Renal cortical epithelial cell (primary cell): ENCODE measurements at places on chromosomes 2 and 18. TPM values are rescaled to one million over a fixed set of nuclear protein-coding genes. Genes with fewer than 3 reads are reported as not detected.

DNA sequence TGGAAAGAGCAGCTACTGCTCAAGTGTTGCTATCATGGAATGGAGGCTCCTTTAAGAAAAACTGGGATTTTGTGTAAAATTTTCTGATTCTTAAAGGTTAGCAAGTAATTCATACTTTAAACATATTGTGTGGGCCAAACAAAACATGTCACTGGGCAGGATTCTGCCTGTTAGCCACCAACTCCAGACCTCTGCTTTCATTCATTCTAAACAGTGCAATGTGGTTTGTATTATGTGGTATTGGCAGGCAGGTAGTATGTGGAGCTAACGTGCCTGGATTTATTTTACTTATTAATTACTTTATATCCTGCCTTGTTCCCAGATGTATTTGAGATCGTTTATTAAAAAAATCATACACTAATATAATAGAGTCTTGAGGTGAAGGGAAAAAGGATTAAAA, 1521.3 kb upstream of the ACVR2A start:
- DNase-seq, result no peak

DNA sequence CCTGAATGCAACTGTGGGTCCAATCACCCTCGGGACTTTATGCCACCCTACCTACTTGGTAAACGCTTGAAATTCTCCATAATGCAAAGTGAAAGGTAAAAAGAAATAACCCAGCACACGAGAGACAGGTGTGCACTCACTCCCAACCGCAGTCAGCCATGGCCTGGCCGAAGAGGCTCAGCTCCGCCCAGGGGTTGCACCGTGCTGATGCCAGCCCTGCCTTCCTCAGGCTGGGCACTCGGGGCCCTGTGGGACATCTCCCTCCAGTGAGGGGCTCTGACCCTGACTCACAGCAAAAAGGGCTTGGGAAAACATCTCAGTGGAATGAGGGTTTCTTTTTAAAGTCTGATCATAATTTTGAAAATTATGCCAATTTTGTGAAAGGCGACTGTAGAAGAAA, 13.3 kb downstream of the SLC66A2 start:
- no peak for DNase-seq

- DNase-seq, result peak; percentile 47
Measured at GRCh38 chr2:38097988-38098385, 22.0 kb upstream of the CYP1B1 start.

GRCh38 chr2:60353863-60354262, 199.6 kb downstream of the BCL11A start:
- no peak for DNase-seq

GRCh38 chr18:2032036-2032435, 539.3 kb downstream of the METTL4 start:
- DNase-seq, result no peak

DNA sequence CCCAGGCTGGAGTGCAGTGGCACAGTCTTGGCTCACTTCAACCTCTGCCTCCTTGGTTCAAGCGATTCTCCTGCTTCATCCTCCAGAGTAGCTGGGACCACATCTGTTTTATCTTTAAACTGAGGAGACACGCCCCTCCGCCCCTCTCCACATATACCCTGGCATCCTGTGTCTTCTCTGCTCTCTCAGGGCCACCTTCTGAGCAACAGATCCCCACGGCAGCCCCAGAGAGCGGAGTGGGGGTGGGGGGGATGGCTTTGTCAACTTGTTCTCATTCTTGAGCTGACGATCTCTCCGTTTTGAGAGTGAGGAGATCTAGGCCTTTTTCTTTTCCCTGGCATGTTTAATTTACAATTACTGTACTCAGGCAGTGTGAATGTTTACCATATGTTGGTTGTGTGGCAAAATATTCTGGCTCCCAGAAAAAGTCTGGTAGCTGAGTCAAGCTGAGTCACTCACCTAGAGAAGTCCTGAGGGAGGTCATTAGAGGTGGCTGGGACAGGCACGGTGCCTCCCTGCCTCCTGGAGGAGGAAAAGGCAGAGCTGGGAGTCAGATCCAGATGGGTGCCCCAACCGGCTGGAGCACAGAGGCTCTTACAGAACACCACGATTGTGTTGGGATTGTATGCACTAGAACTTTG, 19.5 kb upstream of the ID2 start:
- DNase-seq, result peak; percentile 92

DNA sequence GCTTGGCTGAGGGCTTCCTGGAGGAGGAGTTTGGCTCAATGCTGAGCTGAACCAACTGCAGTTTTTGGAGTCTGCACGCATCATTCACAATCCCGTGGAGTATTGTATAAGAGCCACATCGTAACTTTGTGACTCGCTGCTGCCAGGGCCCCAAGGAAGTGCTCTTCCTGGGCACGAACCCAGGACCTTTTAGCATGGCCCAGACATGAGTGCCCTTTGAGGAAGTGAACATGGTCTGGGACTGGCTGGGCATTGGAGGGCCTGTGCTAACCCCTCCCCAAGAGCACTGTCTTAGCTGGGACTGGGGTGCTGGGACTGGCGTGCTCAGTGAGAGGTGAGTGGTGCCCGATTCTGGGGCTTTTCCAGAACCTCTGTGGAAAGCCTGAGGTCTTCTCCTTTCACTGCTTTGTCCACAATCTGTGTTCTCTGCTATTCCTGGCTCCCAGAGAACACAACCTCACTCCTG, 88.6 kb downstream of the LIPG start:
- no peak for DNase-seq

DNA sequence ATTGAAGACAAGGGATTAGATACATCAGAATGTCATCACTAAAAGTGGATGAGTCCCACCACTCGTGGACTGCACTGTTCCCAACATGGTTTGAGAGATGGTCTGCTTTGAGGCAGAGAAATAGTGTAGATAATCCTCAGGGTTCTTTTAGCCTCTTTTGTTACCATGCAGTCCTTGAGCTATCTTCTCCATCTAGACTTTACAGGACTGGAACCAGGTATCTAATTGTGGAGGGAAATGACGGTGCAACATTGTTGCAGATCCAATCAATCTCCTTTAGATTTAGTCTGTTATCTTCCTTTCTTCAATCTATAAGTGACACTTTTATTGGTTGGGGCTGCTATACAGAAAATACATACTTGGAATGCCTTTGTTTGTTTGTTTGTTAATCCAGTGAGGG, 183.8 kb upstream of the CWC22 start:
- no peak for DNase-seq

GRCh38 chr2:182173944-182174622, 188.4 kb downstream of the PPP1R1C start:
- DNase-seq, result no peak

DNA sequence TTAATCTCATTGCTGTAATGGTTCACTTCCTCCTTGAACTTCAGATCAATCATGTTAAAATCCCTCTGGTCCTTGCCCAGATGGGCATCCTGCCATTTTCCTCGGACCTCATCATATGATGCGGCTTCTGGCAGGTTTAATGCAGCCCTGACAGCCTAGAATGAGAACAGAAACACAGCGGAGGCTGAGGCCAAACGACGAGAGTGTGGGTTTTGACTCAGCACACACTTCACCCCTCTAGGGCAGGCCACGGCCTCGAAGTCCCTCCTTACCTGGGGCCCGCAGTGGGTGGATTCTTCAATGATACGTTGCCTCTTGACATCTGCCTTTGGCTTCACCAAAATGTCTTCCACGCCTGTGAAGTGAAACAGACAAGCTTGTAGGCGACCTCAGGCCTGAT, 56.8 kb downstream of the POLR1A start:
- peak; percentile 30 for DNase-seq

DNA sequence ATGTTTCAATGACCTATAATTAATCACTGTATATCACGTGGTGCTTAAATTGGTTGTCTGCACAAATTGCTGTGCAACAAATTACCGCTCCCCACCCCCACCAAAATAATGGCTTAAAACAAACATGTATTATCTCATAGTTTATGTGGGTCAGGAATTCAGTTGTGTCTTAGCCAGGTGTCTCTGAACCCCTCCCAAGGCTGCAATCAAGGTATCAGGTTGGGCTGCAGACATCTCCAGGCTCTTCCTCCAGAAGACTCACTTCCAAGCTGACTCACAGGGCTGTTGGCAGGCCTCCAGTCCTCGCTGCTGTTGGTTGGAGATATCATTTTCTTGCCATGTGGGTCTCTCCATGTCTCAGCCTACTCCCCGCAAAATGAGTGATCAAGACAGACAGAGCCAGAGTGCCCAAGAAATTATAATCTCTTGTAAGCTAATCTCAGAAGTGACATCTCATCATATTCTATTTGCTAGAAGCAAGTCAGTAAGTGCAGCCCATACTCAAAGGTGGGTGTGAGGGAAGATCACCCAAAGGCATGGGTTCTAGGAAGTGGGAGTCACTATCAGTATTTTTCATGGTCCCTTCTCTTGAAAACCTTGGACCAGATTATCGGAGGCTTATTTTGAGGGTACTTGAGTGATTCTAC, 38.4 kb downstream of the SPC25 start:
- DNase-seq, result peak; percentile 52

DNA sequence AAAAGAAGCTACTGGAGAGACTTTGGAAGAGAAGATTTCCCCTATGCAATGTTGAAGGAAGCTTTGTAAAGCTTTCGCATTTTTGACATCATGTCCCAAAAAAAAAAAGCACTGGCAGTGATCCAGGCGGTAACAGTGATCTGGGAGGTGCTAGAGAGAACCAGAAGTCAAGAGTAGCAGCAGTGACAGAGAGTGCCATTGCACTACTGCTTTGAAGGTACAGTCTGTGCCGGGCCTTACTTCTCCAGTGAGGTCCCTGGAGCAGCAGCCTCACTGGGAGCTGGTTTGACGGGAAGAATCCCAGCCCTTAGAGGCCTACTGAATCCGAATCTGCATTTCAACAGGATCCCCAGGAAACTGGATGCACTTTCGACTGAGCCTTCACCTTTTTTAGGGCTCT, 50.9 kb upstream of the ATL2 start:
- DNase-seq, result no peak

DNA sequence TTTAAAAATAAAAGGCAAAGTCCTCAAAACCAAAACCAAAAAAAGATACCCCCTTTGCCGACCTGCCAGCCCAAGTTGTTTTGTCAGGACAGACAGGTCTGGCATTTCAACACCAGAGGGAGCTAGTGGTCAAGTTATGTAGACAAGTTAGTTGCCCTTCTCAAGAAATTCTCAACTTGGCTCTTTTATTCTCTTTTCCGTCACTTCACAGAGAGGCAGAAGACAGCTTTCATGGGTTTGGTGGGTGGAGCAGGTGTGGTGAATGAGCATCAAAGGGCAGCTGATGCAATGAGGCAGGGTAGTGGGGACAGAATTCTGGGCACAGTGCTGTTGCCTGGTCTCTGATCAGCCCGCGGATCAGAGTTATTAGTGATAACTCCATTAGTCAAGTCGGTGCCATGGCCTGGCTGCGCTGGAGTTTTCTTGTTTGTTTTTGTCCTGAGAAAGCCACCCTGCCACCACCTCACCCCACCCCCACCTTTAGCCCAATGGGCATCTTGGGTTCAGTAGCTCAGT, 303.7 kb upstream of the EPAS1 start:
- DNase-seq, result peak; percentile 81

DNA sequence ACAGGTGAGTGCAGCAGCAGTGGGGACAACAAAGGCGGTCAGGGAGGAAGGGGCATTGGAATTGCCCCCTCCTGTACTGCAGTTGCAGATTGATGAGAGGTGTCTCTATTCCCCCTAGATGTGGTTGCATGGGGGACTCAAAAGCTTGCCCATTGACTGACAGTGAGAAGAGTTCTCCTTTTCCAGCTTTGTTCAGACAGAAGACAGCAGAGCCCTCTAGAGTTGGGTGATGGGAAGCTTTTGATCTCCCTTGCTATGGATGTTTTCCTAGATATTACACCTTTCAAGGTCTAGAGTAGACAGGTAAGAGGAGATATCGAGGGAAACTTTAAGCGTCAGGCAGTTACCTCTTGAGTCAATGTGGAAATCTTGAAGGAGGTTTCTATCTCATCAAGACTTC, 2.9 kb downstream of the PROKR1 start:
- peak; percentile 2 for DNase-seq

GRCh38 chr2:136538489-136538888, 226.9 kb upstream of the THSD7B start:
- DNase-seq, result no peak

DNA sequence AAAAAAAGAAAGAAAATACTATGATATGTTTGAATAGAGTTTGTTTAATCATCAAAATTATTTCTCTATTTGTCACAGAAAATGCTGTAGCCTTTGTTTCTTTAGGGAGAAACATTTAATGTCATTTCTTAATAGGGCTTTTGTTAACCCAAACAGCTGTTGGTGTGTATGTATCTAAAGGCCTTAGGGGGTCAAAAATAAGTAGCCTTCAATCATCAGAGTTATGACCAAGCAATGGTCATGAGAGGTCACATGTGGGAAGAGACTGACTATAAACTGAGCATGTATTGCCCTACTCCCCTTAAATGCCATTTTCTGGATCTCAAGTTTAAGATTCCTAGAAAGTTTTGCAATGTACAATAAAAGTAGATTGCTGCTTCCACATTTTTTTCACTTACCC, 22.7 kb downstream of the HNMT start:
- no peak for DNase-seq

DNA sequence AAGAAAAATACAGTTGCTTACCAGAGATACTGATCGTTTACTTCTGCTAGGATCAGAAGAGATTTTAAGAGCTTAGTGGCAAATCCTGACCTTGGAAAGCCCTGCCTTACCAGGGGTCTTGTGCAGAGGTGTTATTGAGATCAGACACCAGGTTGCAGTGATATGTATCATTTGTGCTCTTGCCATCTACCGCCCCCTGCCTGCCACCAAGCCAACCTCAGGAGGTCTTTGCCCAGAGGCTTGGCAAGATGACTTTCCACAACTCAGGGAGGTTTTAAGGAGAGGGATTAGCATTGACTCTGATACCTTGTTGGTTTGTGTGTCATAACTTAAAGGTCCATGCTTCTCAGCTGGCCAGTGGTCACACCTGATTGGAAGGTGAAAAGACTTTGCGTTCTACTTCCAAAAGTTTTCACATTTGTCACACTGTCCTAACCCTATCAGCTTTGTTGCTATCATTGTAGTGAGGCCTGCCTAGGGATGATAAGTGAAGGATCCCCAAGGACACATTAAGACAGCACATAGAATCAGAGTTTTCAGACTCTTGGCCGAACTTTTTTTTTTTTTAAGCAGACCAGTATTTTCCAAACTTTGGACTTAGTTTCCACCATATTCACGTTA, 46.2 kb upstream of the MGAT5 start:
- peak; percentile 49 for DNase-seq

- DNase-seq, result no peak
Measured at GRCh38 chr2:219783359-219783975, 156.0 kb downstream of the SLC4A3 start.

GRCh38 chr18:76928179-76928868, 106.0 kb downstream of the ZNF236 start:
- DNase-seq, result no peak

Gene SPAST
- 25.4 and 33.1 TPM in 2 replicates for total RNA-seq

Gene NYAP2
- not detected in 2 replicates for total RNA-seq

Gene HOXD9
- 2.4 and 15.7 TPM in 2 replicates for total RNA-seq

Gene CDH20
- not detected in 2 replicates for total RNA-seq

Gene HYCC2
- 10.9 and 17.1 TPM in 2 replicates for total RNA-seq

Gene LYPD6B
- total RNA-seq, result 0.15 and 0.17 TPM in 2 replicates

Gene HDHD2
- 23.1 and 39.5 TPM in 2 replicates for total RNA-seq

Gene SPP2
- not detected in 2 replicates for total RNA-seq

Gene NOSTRIN
- 3.1 and 6.6 TPM in 2 replicates for total RNA-seq

Gene UGT1A3
- 0.17 and 4.1 TPM in 2 replicates for total RNA-seq

Gene NETO1
- total RNA-seq, result 0.89 and 4.9 TPM in 2 replicates

Gene ZNF521
- under 0.01 and 1.3 TPM in 2 replicates for total RNA-seq

Gene CCDC178
- total RNA-seq, result 0.30 TPM in 1 of 2 replicates, not detected in the other

Gene ATOH8
- total RNA-seq, result 4.3 and 12.9 TPM in 2 replicates

Gene SH3RF3
- total RNA-seq, result under 0.01 and 0.40 TPM in 2 replicates
